ENCODE measurements at places on chromosomes 5 and 9.
A peak's percentile ranks its signal among the peaks of the same experiment; 100 is the strongest.

- DNase-seq: no peak
Observed at GRCh38 chr5:113615708-113616107, 102.2 kb downstream of the YTHDC2 start.

- no peak for DNase-seq
Observed at GRCh38 chr9:129414377-129414992, 206.4 kb downstream of the C9orf50 start.

DNA sequence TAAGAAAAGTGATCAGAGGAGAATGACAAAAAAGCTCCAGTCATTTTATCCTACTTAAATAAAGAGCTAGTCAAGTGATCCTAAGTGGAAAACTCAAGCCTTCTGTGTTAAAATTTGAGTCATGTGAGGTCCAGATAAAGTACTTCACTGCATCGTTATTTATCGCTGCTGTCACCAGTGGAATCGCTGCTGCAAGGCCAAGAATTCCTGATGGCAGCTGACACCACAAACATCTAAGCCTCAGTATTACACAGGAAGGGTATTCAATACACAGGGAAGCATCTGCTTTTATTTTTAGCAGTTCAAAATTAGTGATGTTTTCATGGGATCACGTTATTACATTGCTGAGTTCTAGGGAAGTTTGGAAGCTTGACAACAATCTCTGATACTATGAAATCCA lies 190.3 kb downstream of the GOLPH3 start:
- no peak for DNase-seq

DNA sequence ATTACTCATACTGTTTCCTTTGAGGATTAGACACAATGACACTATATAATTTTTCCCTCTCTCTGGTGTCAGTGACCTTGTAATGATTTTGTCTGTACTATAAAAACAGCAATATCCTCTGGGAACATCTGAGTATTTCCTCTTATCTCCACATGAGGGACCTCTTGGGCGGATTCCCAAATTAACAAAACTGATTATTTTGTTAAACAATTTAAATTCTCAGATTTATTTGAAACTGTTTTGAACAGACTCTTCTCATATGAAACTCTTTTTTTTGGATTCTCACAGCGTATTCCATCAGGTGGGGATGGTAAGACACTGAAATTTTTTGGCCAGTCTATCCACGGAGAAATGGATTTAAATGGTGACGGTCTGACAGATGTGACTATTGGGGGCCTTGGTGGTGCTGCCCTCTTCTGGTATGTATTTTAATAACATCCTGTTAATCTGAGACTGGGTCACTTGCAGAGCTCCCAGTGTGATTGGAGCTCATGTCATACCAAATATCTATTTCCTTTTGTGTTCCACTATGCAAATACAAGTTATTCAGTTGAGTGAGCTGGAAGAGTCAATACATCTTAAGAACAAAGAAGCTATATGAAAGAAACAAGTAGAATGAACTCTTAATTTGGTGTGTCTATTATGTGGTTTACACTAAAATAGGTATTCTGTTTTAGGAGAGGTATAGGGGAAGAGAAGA lies 73.8 kb upstream of the ITGA2 start:
- peak; percentile 76 for DNase-seq

DNA sequence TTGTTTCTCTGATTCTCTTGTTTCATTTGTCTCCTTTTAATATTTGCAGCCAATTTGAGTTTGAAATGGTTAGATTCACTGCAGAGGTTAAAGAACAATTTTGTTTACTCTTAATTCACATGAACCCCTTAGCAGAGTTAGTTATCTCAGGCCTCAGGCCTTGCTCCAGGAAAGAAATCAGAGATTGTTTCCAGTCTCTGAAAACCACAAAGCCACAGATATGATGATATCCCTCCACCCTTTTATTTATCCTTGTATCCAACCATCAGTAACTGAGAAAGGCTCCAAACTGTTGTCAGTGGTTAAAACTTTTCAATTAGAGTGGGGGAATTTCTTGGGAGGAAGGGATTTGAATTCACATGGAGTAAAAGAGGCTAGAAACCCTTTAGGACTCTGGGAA lies 406.0 kb upstream of the DMAC1 start:
- DNase-seq: no peak

DNA sequence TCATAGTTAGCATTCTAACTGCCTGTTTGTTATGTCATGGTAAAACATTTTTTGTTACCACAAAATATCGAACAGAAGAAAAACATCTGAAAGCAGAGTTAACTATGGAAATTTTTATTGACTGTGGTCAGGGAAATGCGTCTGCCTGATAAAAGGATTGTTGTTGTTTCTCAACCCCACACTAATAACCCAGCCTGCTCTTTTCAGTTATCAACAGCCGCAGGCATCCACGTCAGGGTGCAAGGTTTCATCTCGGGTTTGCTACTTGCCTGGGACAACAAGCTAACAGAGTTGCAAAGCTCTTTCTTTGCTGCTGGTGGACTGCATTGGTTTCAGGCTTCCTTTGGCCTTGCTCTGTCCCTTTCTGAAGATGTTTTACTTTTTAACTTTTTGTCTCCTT lies 969.2 kb downstream of the CDH18 start:
- peak; percentile 30 for DNase-seq

- DNase-seq: no peak
Observed at GRCh38 chr5:113764382-113764781, 250.9 kb downstream of the YTHDC2 start.

- DNase-seq: no peak
Observed at GRCh38 chr5:1760231-1760630, 39.4 kb downstream of the MRPL36 start.

DNA sequence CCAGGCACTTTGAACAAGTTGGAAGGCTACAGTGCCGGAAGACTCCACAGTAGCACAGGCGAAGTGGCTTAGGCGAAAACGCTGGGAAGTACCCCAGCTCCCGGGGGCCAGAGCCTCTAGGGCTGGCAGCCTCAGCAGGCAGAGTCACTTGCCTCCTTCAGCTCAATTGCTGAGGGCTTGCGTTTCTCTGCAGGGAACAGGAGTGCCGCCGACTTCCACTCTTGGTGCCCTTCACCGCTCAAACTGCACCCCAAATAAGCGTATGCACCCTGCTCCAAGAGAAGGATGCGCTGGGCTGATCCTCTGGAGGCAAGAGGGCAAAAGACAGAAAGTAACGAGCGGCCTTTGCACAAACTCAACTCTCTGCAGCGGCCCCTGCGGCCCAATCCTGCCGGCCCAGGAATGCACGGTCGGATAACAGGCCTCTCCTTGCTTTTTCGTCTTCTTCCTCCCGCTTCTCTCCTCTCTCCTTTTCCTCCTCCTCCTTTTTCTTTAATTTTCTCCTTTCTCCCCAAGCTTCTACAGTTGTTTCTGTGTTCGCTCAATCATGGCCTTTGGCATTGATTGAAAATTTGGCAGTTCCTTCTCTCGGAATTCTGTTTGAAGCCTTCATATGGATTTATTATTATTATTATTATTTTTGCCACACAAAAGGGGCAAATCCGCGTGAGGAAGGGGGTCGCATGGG lies 1.1 kb upstream of the S1PR3 start:
- no peak for DNase-seq

DNA sequence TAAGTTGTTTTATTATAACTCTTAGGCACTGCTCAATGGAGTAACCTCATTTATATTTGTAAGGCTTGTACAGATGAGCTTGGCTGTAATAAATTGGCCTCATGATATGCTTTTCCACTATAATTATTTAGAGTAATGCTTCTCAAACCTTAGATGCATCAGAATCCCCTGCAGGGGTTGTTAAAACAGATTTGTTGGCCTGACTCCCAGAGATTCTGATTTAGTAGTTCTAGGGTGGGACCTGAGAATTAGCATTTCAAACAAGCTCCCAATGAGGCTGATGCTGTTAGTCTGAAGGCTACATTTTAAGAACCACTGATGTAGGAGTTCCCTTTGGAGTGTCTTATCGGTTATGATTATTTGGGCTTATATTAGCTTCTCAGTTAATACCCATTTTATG lies 38.2 kb upstream of the ARSB start:
- no peak for DNase-seq

DNA sequence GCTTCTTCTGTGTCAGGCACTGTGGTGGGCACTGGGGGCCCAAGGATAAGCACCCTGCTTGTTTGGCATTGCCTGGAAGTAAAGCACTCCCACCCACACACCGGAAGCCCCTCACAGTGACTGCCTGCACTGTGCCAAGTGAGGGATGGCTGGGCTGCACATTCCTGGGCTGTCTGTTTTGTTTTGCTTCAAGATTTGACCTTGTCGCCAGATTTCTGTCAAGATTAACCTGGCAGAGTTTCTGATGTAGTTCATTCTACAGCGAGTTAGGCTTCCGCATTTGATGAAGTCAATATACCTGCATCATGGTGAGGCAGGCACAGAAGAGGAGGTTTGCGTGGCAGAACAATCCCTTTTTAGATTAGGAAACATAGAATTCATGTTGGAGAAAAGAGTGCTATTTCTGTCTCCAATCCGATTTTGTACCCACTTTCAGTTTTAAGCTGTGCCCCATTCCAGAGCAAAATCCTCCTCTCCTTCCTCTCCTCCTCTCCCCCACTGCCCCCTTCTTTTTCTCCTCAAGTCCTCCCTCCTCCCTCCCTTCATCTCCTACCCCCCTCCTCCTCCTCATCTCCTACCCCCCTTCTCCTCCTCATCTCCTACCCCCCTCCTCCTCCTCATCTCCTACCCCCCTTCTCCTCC lies 14.4 kb upstream of the BOD1 start:
- DNase-seq: no peak

- DNase-seq: no peak
Observed at GRCh38 chr5:10446490-10446889, 4.8 kb downstream of the ROPN1L start.

DNA sequence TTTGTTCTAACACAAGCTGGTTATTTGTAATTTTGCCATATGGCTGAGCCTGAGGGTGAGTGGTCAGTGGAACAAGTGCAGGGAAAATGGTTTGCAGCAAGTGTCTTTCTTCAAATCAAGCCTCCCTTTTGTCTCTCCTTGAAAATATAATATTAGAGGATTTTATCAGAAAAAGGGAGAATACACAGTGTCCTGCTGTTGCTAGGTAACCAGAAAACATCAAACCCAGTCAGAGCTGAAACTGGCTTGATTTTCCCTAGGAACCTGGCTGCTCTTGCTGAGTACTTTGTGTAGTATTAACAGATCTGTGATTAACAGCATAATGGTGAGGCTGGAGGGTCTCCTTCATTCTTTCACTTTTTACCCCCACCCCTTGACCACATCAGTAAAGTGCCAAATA lies 314.0 kb downstream of the ARHGEF28 start:
- DNase-seq: no peak

- peak; percentile 63 for DNase-seq
Observed at GRCh38 chr5:60332244-60333004, 367.5 kb downstream of the DEPDC1B start.

- no peak for DNase-seq
Observed at GRCh38 chr9:115034801-115035200, 83.2 kb downstream of the TNC start.

DNA sequence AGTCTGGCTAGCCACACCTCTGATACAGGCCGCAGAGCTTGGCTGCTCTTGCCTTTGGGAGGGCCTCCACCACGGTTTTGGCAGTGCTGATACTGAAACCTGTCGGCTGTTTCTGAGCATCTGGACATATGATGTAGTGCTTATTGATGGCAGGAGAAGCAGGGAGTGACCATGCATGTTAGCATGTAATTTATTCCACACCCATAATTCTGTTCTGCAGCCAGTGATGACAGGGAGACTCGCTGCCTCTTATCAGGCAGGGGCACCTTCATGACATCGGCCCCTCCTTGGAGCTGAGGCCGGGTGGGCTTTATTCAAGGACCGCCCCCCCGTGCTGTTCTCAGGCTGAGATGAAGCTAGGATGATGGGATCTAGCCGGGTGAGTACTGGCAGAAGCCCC lies 49.0 kb downstream of the OLFM1 start:
- no peak for DNase-seq

DNA sequence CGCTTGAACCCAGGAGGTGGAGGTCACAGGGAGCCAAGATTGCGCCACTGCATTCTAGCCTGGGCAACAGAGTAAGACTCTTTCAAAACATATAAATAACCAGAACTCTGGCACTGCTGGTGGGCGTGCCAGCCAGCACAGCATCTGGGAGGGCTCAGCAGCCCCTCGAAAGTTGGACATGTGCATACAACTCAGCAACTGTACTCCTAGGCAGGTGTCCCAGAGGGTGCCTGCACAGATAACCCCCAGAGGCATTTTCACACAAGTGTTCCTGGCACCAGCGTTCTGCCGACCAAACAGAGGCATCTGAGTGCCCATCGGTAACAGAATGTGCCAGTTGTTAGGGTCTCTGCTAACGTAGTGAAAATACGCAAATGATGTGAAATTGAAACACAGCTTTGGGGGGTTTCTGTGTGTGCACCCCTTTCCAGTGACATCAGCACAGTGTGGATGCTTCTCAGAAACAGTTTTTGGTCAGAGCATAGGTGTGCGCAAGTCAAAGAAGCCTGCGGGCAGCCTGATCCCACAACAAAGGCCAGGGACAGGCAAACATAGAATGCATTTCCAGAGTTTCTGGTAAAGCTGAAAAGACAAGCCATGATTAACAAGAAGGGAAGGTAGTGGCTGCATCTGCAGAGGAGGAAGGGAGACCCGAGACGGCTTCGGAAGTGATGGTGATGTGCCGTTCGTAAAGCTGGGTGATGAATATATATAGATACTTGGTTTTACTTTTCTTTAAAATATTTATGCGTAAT lies 190.2 kb downstream of the CACNA1B start:
- no peak for DNase-seq

DNA sequence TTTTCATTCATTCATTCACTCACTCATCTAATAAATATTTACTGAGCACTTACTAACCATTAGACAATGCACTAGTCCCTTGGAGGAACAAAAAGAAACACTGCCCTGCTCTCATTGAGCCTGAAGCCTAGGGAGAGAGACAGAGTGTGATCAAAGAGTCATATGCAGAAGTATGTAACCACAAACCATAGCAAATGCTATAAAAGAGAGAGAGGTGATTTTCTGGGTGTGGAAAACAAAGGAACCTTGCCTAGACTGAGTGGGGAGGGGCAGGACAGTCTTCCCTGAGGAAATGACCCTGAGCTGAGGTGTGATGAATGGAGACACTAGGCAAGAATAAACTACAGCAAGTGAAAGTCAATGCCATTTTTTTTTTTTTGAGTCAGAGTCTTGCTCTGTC lies 10.8 kb upstream of the ADRA1B start:
- peak; percentile 98 for DNase-seq

GRCh38 chr9:86754581-86755560 lies 192.4 kb downstream of the GAS1 start:
- DNase-seq: no peak

GRCh38 chr5:58925627-58926540 lies 343.0 kb downstream of the RAB3C start:
- no peak for DNase-seq

- DNase-seq: no peak
Observed at GRCh38 chr9:120446671-120447070, 133.3 kb downstream of the CDK5RAP2 start.
